ENCODE measurements at places on chromosomes 7 and 10.

- no peak for DNase-seq
These were observed 22.6 kb downstream of the HERC4 start for GRCh38 chr10:68052463-68052862.

GRCh38 chr7:36732806-36733205 is 8.5 kb upstream of the AOAH start:
- DNase-seq: no peak

- DNase-seq: peak; percentile 29
These were observed 46.3 kb downstream of the MTPN start for GRCh38 chr7:135930565-135931461.

GRCh38 chr7:68441645-68442044 is 1156.6 kb upstream of the AUTS2 start:
- DNase-seq: no peak

- DNase-seq: no peak
These were observed 33.3 kb upstream of the EBLN1 start for GRCh38 chr10:22250897-22251660.

DNA sequence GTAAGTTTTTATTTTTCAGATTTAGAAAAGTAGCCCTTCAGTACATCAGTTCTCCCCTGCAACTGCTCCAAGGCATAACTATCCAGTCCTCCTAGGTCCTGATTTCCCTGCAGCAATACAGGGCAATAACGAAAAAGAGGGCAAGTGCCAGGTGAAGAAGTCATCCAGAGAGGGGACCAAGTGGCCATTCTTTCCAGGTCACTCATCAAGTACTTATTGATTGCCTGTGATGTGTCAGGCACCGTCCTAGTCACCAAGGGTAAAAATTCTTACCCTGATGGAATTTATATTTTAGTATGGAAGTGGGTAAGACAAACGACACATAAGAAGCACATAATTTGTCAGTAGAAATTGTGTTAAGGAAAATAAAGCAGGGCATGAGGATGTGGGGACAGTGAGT is 67.1 kb upstream of the GSDME start:
- DNase-seq: no peak

DNA sequence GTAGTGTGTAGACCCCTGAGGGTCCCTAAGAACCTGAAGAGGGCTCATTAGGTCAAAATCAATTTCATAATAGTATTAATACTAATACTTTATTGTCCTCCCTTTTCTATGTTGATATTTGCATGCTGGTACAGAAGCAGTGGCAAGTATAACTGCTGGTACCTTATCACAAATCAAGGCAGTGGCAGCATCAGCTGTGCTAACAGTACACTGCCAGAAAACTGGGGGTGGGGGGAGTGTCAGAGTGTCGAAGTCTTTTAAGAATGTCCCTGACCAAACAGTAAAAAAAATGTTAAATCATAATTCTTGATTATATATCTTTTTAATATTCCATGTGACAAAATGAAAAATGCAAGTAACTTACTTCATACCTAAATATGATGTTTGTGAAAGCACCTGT is 716.9 kb downstream of the MAGI2 start:
- DNase-seq: no peak

GRCh38 chr7:128170461-128170860 is 70.6 kb upstream of the LEP start:
- DNase-seq: no peak

DNA sequence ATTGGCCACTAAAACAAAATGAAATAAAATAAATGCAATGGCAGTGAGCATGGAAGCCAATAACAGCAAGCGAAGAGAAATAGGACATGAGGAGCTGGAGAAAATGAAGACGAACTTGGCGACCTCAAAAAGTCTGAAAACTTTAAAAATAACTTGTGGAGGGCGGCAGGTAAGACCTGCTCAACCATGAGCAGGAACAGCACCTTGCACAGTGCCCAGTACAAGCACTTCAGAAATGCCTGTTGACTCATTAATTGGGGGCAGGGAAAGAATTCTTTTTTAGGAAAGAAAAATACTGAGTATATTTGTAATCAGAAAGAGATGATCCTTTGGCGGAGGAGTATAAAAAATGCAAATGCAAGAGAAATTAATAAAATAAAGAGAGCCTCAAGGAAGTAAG is 78.0 kb downstream of the XPNPEP1 start:
- DNase-seq: no peak

GRCh38 chr10:86598151-86598550 is 56.2 kb upstream of the OPN4 start:
- peak; percentile 28 for DNase-seq

DNA sequence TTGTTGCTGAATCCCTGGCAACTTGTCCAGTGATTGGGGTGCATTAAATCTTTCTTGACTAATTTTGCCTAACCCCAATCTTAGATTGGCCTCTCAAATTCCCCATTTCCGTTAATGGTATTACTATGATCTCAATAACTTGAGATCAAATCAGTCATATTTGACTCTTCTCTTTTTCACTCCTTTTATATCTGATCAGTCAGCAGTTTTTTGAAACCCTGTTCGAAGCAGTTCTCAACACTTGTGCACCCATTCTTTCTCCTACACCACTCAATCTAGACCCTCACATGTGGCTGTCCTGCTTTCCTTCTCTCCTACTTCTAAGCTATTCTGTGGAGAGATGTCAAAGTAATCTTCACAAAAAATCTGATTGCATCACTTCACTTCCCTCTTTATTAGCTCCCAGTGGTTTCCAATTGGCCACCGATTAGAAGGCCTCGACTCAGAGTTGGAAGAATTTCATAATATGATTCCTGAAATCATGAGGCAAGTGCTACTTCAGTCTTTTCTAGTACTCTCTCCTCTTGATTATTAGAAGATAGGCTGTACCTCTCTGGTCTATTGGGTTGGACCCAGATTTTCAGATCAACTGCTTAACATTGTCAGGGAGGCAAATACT is 128.9 kb downstream of the ZNF365 start:
- peak; percentile 63 for DNase-seq

- no peak for DNase-seq
These were observed 9.7 kb downstream of the GBX1 start for GRCh38 chr7:151157645-151158329.

DNA sequence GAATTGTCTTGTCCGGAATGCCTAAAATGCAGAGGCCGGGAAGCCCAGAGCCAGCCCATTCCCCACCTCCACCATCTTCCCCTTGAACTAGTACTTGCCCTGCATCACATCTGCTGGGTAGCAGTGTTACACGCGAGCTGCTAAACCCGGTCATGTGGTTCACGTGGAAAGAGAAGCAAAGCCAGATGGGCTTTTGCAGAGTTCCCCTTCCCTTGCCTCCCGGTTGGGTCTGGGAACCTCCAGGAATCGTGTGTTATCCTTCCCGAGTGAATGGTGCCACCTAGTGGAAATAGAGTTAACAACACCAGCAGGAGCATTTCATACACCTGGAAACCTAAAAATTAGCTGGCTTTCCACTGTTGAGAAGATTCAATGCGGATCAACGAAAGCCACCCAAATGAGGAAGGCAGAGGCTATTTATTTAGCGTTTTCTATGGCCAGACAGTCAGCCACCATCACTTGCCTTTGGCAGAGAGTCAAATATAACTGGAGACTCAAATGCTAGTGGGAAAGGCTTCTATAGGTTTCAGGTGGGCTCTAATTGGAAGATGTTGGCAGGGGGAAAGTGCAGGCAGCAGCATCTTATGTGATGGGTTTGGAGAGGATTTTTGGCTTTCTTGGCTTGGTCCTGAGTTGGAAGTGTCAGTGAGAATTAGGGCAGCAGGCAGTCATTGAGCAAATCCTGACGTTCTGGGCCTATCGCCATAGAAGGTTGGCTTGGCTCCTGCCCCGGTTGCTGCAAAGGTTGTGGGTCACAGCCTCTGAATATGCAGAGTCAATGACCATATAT is 12.9 kb upstream of the DENND2A start:
- peak; percentile 86 for DNase-seq

DNA sequence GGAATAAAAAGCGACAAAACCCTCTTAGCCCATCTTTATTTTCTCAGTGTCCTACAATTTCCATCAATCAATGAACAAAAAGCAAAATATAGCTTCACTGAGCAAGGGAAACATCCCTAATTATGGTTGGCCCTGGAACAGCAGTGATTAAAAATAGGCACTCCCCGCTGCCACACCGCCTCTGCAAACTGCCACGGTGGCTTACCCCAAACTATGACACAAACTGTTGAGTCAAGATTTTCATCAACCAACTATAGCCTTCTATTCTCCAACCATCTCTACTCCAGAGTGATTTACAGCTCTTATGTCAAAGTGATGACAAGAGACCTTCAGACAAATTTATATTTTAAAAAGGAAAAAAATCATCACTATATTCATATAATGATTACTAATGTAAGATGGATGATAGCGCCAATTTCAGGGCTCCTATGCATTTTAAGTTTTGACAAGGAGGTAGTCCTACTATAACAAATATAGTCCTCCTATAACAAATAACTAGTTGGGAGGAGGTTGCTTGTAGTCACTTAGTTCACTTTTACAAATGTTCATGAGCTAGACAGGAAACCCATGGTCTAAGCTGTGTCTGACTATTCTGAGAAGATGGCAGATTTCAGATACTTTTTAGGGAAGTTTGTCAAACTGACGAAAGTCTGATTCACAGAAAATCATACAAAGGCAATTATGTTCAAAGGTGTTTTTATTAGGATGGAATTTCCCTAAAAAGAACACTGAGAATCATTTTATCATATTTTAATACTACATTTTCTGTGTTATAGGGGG is 26.3 kb downstream of the DENND11 start:
- no peak for DNase-seq

DNA sequence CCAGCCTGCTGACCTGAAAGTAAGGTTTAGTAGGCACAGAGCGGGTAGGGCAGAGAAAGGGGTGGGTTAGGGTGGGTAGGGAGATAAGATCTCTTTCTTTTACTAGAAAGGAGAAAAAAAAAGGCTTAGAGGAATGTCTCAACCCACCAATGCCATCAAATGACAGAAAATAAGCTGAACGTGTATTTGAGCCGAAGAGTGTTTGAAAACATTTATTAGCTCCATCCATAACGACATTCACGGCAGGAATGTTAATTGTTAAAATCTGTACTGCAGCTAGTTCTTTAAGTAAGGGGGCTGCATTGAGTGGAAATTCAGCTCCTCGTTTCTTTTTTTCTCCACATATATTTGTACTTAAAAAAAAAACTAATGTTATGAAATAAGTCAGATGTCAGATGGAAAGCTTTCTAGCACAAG is 63.7 kb upstream of the ARID5B start:
- DNase-seq: peak; percentile 21

- DNase-seq: no peak
These were observed 423.0 kb downstream of the NEBL start for GRCh38 chr10:20474064-20474463.

DNA sequence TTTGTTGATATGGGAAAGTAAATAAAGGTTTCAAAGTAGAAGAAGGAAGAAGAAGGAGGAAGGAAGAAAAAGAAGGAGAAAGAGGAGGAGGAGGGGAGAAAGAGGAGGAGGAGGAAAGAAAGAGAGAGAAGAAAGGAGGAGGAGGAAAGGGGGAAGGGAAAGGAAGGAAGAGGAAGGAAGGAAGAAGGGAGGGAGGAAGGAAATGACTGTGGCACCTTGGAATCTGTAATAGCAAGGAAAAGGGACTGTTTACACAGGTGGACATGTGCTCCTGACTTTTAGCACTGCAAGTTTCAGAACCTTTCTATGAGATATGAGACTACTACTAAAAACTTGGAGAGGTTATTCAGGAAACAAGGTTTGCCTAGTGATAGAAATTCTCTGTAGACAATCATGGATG is 153.2 kb downstream of the BTAF1 start:
- no peak for DNase-seq

GRCh38 chr7:114941692-114942091 is 19.8 kb downstream of the MDFIC start:
- no peak for DNase-seq

DNA sequence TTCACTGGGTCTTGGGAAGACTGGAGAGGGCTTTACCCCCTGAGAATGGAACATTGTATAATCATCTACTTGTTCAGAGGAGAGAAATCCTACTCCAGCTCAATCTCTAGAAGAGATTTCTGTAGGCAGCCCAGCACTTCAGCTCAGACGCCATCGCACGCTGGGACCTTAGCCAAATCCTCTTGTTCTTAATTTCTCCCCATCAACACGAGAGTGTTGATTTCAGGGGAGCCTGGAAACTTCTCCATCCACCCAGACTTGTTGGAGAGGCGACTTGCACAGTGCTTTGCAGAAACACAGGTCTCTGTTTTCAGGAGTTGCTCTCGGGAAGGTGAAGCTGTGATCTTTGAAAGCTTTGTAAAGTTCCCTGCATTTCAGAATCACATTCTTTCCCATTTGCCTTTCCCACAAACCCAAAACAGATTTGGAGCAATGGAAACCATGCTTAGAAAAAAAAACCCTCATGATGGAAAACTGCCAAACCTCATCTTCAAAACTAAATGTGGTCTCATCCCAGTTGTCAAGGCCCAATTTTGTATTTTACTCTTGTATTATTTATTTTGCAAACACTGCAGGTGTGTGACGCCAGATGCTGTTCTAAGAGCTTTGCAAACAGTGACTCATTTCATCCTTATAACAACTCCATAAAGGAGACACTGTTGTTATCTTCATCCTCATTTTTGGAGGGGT is 60.9 kb downstream of the CALML3 start:
- DNase-seq: no peak

DNA sequence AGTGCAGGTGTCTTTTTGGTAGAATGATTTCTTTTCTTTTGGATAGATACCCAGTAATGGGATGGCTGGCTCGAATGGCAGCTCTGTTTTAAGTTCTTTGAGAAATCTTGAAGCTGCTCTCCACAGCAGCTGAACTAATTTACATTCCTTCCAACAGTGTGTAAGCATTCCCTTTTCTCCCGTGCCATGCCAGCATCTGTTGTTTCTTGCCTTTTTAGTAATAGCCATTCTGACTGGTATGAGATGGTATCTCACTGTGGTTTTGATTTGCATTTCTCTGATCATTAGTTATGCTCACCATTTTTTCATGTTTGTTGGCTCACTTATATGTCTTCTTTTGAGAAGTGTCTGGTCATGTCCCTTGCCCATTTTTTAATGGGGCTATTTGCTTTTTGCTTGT is 486.3 kb downstream of the GALNT17 start:
- no peak for DNase-seq

- peak; percentile 81 for DNase-seq
These were observed 244.4 kb downstream of the CHCHD3 start for GRCh38 chr7:132837529-132837928.

GRCh38 chr10:46517541-46517940 is 38.9 kb downstream of the GPRIN2 start:
- DNase-seq: no peak

GRCh38 chr7:90752051-90752450 is 155.9 kb downstream of the CDK14 start:
- no peak for DNase-seq

GRCh38 chr10:99013885-99014284 is 221.8 kb downstream of the HPSE2 start:
- DNase-seq: no peak

- peak; percentile 45 for DNase-seq
These were observed 3.0 kb downstream of the NUP42 start for GRCh38 chr7:23184709-23185359.
